ENCODE measurements at places on chromosomes 3 and 15.

- no peak for DNase-seq
These were observed 59.0 kb downstream of the PRKAR2A start for GRCh38 chr3:48788544-48789162.

DNA sequence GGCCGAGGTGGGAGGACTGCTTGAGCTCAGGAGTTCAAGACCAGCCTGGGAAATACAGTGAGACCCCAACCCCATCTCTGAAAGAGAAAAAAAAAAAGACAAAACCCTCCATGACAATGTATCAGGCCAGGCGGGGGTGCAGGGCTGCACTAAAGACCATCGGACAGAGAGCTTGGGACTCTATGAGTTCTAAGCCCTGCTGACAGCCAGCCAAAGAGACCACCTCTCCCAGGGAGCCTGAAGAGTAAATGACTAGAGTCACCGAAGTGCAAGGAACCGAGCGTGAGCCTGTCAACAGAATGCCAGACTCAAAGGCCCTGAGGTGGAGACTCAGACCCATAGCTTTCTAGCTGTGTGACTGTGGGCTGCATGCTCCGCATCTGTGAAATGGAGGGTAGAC lies 12.5 kb downstream of the POC1A start:
- no peak for DNase-seq

DNA sequence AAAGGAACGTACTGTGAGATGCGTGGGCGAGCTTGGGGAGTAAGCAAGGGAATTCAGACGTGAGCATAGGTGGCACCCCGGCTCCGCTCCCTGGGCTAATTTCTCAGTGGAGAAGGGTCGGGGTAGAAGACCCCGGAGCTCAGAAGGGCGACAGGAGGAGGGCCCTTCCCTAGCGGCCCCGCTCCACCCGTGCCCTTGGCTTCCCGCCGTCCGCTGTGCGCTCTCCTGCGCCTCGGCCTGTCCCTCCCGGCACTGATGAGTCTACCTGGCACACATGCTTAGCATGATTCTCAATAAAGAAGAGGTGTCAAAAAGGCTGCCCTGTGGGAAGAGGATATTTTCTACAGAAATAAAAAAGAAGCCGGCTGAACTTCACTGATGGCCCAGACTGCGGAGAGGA lies 292.7 kb downstream of the OCA2 start:
- DNase-seq: no peak

DNA sequence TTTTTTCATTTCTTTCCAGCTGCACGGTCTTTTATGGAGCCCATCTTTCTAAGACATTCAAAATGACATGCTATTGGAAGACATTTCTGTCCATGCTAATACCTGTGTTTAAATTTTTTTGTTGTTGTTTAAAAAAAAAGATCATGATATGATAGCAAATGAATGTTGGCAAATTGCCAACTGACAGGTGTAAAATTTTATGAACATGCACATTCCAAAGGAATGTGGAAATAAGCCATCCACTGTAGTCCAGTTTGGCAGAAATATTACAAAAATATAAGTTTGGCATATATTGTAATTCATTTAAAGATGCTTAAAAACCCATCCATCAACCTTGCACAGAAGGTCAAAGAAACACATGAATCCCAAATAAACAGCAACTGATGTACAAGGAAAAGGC lies 75.6 kb upstream of the WNT5A start:
- no peak for DNase-seq

DNA sequence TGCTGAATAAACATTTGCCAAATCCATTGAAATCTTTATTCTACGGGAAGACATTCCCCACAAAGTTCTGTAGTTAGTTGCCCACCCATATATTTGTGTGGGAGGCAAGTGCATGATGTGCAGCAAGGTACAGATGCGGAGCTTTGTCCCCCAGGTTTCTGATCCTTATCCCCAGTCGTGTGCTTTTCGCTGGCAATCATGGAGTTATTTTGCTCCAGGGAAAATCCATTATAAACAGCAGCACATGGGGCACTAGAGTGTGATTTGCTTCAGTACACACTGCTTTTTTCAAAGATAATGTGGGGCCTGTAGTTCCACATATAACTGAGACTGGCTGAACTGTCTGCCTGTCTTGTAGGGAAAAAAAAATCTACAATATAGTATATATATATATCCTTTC lies 132.1 kb downstream of the FEZF2 start:
- no peak for DNase-seq

DNA sequence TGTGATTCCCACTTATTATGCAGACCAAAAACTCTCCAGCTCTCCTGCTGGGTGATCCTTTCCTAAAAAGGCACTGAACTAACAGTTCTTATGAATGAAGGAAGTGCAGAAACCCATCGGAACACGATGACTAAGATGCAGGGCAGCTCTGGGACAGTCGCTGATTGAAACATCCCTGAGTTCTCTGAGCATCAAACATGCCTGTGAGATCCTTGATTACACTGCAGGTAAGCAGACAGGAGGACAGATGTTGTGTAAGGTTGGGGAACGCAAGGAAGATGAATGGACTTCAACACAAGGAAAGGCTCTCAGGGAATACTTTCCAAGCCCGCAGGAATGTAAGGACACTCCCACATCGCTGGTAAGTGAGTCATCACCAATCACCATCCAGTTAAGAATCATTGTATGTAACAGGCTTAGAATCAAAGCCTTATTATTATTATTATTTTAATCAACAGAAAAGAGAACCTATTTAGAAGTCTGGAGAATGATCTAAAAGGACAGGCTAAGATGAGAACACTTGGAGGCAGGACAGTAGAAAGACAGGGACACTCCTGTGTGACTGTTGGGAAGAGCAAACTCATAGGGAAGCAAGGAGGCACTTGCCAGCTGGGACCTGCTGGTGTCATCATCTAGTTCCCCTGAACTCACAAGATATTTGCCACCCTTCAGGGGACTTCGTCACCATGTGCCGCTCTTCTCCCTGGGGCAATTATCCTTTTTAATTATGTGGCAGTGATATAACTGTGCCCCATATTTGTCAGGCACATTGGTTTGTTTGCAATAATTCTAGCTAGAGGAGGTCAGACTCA lies 26.0 kb downstream of the TMEM158 start:
- DNase-seq: peak; percentile 90

DNA sequence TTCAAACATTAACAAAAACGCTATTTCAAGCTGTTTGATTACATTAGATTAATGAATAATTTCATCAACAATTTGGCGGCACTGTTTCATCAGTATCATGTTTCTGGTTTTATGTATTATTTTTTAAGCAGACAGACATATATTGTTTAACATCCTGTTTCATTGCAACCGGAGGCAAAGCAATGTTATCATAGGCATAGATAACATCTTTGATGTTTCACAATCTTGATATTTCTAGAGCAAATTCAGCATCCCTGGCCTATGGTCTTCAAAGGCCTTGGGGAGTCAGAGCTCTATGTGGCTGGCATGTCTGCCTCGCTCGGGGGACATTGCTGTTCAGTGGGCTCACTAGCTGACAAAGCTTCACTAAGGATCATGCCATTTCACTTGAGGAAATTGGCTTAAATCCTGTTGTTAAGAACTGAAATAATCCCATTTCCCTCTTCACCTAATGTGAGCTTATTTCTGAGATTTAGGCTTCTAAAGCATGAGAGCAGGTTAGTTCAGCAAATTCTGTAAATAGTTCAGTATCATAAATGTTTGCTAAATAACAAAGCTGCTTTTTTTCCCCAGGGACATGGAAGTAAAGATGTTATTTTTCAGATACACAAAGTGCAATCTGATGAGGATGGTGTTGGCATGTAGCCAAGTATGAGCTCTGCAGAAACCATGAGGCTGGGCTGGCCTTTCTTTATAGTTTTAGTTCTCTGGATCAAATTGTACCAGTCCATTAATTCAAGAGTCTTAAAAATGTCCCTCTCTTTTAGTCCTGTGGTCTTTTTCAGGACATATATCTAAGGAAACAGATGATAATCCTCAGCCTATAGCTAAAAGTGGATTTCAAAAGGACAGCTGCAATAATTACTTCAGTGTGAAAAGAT lies 941.4 kb downstream of the PLOD2 start:
- DNase-seq: no peak

DNA sequence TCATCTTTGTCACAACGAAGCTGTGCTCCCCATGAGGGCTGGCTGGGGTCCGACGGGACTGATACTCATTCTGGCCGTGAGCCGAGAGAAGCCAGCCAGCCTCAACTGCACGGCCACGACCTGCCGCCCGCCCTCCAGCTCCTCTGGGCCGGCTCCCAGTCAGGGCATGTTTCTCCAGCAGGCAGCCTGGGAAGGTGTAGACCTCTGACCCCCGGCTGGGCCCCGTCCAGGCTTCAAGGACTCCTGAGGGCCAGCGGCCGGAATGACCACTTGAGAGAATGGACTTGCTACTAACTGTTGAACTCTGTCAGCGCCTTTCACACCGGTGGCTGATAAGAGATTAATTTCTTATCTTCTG lies 18.1 kb upstream of the MUC4 start:
- DNase-seq: no peak

GRCh38 chr3:50583897-50584296 lies 14.6 kb downstream of the HEMK1 start:
- no peak for DNase-seq

- DNase-seq: no peak
These were observed 30.2 kb upstream of the VPS8 start for GRCh38 chr3:184781801-184782200.

DNA sequence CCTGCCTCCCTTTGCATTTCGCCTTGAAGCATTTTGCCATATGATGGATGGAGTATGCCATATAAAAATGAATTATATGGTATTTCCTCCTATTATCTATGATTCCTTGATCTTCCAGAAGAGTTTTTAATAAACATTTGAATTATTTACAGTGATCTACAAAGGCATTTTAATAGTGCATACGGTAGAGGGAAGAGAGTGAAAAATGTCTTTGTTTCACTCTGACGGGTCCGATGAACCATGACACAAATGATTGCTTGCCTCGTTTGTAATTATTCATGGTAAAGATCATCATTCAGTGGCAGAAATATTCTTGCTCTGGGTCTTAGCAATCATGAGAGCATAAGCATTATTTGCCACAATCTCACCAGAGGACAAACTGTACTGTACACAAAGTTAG lies 1010.9 kb downstream of the NTRK3 start:
- DNase-seq: no peak

- no peak for DNase-seq
These were observed 39.9 kb downstream of the EEFSEC start for GRCh38 chr3:128193168-128193567.

DNA sequence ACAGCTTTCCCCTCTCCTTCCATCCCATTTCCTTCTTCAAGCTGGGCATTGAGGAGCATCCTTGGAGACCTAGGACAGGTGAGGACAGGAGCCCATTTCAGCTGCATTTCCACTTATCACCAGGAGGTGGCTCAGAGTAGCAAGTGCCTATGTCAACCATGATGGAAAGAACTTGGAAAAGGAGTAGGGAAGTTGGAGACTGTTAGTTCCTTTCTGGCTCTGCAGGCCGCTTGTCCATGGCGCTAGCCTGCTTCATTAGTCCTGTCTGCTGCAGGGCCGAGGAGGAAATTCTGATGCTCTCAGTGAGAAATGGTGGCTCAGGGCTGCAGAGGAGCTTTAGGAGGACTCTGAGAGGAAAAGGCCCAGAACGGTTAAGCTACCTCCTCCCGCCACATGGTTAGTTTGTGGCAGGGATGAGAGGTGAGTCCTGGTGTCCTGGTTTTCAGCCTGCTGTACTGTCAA lies 7.0 kb upstream of the CD276 start:
- DNase-seq: peak; percentile 59

- no peak for DNase-seq
These were observed 174.5 kb downstream of the OPA1 start for GRCh38 chr3:193767353-193768069.

DNA sequence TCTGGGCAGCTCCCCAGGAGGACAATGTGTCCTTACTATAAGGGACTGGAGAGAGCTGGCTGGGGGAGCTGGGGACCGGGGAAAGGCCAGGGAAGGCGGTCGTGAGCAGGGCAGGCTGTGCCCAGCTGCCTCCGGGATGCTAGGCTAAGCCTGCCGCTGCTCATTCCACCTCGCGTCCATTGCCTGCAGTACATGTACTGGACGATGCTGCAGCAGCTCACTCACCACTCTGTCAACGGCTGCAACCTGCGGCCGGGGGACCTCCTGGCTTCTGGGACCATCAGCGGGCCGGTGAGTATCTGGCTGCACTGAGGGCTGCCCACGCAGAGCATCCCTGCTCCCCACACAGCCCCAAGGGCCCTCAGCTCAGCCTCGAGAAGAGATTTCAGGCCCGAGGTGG lies 27.1 kb downstream of the FAH start:
- no peak for DNase-seq

DNA sequence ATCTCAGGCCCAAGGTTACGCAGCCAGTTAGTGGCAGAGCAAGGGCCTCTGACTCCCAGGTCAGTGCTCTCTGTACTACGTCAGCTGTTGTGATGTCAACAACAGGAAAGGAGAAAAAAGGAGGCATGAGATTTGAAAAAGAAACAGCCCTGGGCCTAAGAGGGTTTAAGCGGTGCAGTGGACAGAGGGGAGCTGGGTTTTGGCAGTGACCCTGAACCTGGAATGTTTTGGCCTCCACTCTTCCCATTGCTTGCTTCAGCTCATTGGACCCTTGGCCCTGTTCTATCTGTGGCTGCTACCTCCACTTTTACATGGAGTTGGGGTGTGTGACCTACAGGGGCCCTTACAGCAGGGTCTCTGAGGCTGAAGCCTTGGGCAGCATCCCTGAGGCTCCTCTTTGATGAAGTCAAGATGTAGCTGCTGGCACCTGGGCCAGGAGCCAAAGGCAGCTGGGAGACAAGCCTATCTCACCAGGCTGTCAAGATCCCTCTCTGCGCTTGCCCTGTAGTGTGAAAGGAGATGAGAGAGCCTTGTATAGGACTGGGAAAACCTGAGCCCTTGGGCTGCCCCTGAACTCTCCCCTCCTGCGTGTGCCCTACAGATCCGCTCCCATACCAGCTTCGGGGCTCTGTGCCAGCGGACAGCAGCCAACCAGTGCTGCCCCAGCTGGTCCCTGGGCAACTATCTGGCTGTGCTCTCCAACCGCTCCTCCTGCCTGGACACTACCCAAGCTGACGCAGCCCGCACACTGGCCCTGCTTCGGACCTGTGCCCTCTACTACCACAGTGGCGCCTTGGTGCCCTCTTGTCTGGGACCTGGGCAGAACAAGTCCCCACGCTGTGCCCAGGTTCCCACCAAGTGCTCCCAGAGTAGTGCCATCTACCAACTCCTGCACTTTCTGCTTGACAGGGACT lies 8.7 kb downstream of the DISP2 start:
- no peak for DNase-seq

GRCh38 chr3:52247409-52248164 lies 2.0 kb downstream of the PPM1M start:
- DNase-seq: no peak

DNA sequence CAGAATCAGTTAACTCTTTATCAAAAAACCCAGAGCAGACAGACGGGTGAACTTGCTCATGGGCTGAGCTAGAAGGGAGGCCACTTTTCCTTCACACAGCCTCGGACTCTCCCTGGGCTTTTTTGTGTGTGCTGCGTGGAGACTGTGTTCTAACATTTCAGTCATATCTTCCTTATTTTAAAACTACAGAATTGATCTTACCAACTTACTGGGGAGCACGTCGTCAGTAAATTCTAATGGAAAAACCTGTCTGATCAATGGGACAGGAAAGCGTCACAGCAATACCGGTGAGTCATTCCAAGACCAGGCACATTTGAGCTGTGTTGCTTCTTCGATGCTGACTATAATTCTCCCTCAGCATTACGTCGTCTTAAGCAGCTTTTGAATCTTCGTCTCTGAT lies 145.1 kb downstream of the LPP start:
- DNase-seq: no peak
